Kidney glomerular epithelial cell (primary cell): ENCODE measurements at places on chromosomes 5 and 9.

GRCh38 chr5:132455614-132456115, 34.9 kb downstream of the IRF1 start:
- DNase-seq = no peak

DNA sequence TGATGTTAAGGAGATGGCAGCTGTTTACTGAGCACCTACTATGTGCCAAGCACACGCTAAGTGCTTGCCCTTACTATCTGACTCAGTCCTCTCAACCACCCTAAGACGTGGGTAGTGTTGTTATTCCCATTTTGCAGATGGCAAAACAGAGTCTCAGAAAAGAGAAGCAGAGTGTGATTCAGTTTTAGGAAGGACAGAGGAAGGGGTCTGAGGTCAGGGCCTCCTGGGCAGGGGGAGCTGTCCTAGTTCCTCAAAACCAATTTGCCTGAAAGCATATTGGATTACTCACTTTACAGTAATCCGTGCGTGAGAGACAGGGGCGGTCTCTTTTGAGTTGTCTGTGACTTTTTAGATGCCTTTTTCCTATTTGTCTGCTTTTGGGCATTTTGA, 23.2 kb downstream of the DNM1 start:
- DNase-seq = no peak

- DNase-seq = no peak
These were observed 2271.0 kb upstream of the C9orf72 start for GRCh38 chr9:29844251-29844650.

DNA sequence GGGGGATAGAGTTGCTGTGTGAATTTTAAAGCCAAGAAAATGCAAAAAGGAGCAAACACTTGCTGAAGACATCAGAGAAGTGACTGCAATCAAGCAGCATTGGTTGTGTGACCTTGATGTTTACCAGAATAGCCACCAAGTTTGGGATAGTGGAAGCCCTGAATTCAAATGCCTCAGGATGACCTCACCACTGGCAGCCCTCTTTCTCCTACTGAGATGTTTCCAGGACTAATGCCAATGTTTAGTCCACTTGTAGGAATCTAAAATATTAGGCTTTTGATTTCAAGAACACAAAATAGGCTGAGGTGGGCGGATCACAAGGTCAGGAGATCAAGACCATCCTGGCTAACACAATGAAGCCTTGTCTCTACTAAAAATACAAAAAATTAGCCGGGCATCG, 112.2 kb upstream of the NUDT12 start:
- DNase-seq = no peak

DNA sequence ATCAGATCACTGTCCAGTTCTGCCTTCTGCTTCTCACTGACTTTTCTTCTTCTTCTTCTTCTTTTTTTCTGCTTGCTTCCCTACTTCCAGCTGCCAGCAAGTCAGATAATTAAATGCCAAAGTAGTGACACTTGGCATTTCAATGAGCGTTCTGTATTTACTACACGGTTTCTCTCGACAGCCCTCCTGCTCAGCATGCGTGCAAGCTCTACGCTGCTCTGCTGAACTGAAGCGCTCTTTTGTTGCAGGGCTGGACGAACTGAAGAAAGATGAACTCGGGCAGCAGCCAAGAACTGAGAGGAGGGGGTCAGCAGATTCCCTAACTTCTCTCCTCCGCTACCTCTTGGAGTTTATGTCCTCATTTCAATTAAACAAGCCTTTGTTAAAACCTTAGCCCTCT, 319.1 kb downstream of the GLIS3 start:
- peak; percentile 72 for DNase-seq

DNA sequence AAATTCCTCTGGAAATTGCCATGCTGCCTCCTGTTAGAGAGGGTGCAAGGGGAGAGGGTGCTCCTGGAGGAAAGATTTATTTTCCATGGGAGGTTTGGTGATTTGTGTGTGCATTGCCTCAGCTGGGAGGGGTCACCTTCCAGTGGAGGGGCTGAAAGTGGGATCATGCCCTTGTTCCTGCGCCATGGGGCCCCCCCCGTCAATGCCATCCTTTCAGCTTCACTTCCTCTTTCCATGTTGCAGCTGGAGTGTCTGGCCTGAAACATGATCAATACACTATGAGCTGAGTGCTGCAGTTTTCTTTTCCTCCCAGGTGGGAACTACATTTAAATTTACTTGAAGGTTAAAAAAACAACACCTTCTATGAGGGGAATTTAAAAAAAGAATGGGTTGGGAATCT, 176.8 kb downstream of the MELK start:
- DNase-seq = no peak

DNA sequence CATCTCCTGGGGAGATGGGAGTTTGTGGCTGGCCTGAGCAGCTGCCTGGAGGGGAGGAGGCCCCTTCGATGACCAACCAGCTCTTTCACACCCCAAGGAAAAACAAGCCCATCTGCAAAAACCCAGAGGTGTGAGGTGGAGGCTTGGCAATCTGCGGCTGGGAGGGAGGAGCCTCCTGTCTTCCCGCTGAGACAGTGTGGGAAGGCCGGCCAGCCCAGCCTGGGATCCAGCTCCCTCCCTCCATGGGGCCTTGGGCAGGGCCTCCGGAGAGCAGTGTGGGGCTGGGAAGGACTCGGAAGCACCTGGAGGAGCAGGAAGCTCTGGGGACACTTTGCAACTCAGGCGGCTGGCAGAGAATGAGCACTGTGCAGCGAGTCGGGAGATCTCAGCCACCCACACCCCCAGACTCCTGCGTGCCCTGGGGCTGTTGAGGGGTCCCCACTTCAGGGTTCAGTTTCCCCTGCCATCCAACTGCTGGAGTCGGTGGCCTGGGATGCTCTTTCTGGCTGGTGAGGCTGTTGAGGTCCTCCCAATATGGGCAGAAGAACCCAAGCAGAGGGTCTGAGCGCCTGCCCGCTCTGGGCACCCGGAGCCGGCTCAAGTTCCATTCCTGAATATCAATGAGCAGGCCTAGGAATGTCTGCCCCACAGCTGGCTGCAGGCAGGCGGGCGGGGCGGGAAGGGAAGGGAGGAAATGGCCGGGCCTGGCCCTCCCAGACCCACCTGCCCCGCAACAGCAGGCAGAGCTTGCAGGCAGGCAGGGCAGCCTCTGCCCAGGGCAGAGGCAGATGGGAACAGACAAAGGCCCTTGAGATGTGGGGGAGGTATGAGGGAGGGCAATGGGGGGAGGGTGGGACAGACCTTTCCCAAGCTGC, 101.1 kb downstream of the FGF18 start:
- no peak for DNase-seq

GRCh38 chr9:104555521-104555920, 13.4 kb upstream of the OR13C8 start:
- no peak for DNase-seq
